Activated naive CD8-positive, alpha-beta T cell treated with anti-CD3 and anti-CD28 coated beads, Interleukin-2, amount 10 ng/mL, durations not matched to agents 7 days and 5 days (primary cell): ENCODE measurements at places on chromosomes 16 and 17.

DNA sequence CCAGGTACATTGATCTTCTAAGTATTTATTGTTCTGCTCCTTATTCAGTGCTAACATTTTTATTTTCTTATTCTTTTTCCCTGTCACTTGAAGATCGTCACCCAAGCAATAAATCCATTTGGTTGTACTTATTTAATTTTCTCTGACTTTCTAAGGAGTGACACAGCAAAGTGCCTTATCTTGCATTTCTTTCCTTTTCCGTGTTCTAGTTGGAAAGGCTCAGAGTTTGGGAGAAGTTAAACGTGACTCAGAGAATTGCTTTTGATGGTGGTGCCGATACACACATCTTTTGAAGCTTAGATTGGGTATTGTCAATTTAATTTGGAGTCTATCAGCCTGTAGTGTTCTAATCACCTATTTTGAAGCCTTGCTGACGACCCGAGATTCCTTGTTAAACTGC lies 72.0 kb downstream of the PITPNC1 start:
- no peak for DNase-seq

GRCh38 chr17:15238057-15238456 lies 27.1 kb downstream of the PMP22 start:
- DNase-seq = no peak

- peak; percentile 67 for DNase-seq
Measured at GRCh38 chr16:73058221-73058615, 10.3 kb upstream of the ZFHX3 start.

DNA sequence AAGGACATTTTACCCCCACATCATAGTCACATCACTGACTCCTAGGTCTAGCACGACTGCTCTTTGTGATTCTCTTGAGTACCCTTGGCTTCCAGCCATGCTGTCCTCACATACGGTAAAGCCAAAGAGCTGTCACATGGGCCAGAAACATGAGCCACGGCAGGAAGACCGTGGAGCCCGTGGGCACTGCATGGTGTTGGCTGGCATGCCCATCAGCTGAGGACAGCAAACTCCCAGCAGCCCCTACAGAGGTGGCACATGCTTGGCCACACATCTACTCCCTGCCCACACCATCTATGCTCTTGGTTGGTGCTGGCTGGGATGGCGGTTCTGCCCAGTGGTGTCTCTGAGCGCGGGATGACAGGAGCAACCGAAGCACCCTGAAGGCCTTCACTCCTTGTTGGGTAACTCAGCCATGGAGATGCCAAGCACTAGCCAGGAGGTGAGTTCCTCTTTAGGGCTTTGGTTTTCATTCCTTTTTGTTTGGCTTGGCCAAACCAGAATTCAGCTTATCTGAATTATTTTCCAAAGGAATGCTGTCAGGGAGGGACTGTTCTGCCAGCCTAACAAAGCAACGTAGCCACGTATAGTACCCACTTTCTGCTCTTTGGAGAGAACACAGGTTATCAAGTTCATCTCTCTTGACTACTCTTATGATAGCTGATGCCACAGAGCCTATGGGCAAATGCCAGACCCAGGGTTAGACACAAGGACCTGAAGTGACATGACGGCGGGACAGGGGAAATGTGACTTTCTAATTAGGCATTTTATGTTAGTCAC lies 10.0 kb downstream of the TNFAIP1 start:
- no peak for DNase-seq

DNA sequence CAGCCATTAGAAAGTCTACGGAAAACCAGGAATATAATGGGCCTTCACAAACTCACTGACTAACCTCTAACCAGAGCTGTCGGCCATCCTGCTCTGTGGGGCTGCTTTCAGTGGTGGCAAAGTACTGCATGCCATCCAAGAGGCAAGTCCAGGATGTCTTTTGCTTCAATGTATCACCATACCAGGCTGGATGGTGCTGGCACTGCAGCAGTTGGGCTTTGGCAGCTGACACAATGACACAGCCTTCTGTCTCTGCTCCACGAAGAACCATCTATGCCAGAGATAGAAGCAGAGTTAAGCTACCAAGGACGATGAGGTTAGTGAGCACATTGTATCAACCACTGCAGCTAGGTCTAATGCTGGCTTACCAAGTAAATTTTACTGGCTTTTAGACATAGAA lies 9.7 kb upstream of the RSKR start:
- no peak for DNase-seq

DNA sequence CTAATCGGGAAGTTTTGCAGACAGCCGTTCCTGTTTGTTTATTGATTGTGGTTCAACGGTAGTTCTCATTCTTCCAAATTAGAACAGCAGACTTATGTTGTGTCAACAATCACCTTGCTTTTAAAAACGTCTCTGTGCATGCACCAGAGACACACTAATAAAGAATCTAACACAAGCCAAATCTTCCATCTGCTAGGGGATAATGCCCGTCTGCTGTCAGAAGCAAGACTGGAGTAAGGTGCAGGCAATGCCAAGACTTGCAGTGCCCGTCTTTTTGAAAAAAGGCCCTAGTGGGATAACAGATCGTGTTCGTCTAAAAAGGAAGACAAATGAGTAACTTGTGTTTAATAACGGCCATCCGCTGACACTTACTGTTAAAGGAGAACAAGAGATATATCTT lies 158.4 kb downstream of the KCNJ2 start:
- DNase-seq = no peak

DNA sequence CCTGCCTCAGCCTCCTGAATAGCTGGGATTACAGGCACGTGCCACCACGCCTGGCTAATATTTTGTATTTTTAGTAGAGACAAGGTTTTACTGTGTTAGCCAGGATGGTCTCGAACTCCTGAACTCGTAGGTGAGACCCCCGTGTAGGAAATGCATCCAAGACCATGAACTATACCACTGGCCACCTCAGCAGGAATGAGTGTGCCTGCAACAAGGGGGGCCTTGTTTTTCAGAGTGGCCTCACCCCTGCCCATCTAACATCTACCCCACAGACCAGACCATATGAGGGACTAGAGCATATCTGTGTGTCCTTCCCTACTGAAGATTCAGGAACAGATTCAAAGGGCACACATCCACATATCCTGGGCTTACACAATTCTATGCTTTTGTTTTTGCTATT lies 44.9 kb downstream of the SHISA6 start:
- no peak for DNase-seq

DNA sequence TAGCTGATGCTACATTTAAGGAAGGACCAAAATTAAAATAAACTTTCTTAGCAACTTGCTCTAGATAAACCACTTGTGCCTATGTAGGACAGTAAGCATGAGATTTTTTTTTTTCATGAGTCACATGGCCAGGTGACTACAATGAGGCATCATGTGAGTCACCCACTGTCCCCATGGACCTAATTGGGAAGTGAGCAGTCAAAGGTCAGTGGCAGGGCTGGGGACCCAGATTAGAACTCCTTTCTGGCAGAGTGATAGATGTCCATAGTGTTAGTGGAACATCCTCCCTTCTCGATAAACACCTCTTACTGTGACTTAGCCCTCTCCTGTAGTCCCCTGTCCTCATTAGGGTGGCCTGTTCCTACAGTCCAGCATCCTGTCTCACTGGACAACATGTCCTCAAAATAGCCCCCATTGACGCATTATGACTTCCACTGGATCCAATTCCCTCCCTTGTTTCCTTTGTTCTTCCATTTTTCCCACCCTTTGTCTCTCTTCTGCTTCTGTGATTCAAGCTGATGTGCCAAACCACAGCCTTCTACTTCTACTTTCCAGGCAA lies 12.4 kb downstream of the ITGB3 start:
- DNase-seq = no peak

- no peak for DNase-seq
Measured at GRCh38 chr17:32349503-32349853, 479 bp upstream of the ZNF207 start.

- DNase-seq = no peak
Measured at GRCh38 chr17:13759518-13760335, 158.0 kb upstream of the HS3ST3A1 start.

DNA sequence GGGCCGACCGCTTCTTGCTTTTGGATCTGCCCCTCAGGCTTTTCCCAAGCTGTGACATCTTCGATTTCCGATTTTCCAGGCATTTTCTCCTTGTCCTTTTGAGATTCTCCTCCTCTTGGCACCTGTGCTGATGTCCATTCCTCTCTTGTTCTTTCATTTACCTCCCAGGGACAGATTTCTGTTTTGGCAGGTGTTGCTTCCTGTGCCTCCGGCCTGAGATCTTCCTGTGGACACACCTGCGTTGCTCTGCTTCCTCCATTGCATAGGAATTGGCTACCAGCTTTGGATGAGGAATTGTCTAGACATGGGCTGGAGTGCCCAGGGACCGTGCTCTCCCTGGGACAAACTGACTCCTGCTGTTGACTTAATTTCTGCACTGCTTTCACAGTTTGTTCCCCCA lies 15.1 kb downstream of the GPR179 start:
- DNase-seq = no peak

DNA sequence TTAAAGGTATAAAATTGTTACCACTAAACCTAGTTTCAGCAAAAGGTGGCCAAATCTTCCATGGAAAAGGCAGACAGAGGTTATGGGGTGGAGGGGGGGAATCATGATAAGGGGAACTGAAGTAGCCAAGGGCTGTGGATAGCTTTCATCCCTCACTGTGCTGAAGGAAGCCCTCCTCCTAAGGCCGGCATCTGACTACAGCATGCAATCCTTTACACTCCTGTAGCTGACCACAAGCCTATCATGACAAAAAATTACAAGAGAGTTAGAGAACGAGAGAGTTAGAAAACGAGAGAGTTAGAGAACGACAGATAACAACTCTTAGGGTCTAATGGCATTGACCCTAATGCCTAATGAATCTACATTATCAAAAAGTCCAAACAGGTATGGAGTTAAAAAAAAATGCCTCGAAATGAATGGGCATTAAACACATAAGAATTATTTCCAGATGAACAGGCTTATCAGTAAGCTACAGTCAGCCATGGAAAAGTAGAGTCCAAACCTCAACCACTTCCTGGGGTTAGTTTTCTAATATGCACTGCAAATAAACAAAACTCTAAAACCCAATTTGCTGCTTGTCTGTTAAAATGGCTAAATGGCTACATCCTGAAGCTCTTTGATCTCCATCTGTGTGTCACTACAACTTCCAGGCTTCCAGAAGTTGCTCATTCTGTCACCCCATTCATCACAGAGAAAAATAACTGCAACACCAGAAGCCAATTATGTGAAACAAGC lies 29.7 kb downstream of the DUSP14 start:
- DNase-seq = no peak

DNA sequence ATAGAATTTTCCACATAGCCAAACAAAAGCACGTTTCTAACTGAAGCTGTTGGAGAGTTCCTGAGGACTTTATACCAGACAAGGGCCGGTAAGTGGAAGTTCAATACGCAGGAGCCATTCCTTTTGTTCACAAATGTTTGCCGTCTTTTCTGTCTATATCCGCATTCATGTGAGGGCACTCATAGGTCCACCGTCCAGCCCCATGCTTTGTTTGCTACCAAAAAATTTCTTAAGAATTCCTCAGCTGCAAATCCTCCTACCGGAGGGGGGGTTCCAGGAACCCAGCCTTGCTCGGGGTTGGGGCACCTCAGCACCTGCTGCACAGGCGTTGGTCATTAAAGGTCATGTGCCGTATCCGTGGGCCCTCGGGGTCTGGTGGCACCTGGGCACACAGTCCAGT lies 276.8 kb downstream of the SEC14L1 start:
- no peak for DNase-seq

- DNase-seq = no peak
Measured at GRCh38 chr17:29880031-29880430, 50.0 kb downstream of the SSH2 start.

- no peak for DNase-seq
Measured at GRCh38 chr16:14389359-14389758, 240.7 kb downstream of the PARN start.

GRCh38 chr17:40100419-40100668 lies at the start of gene NR1D1:
TSS of gene NR1D1 (minus strand) at chr17:40100589. CDS start at chr17:40100094, 495 bp downstream.
- DNase-seq = no peak

DNA sequence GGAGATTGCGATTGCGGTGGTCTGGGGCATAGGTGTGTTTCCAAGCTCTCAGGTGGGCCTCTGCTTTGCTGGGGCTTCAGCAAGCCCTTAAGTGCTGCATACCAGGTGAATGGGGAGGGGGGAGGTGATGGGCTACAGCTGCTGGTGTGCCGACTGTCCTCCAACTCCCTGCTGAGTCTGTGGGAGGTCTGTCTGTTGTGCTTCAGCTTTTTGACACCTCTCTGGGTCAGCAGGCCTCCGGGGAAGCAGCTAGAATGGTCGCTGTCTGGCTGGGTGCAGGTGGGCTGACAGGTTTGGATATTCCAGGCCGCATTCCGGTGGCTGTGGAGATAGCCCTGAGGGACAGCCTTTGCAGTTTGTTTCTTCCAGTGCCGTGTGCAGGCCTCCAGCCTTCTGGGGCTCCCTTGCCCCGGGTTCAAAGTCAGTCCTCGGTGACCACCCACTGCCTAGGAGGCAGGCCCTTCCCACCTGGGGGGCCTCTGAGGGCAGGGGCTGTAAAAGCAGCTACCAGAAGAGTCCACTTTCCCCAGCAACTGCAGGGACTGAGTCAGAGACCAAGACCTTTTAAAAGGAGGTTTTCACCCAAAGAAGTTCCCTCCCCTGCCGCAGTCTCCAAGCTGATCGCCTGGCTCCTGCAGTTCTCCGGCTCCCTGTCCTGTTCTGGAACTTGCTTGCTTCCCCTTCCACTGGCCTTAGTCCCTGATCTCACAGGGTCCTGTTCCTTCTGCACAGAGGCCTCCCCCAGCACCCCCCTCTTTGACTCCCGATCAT lies 2.0 kb upstream of the TTYH2 start:
- DNase-seq = no peak

DNA sequence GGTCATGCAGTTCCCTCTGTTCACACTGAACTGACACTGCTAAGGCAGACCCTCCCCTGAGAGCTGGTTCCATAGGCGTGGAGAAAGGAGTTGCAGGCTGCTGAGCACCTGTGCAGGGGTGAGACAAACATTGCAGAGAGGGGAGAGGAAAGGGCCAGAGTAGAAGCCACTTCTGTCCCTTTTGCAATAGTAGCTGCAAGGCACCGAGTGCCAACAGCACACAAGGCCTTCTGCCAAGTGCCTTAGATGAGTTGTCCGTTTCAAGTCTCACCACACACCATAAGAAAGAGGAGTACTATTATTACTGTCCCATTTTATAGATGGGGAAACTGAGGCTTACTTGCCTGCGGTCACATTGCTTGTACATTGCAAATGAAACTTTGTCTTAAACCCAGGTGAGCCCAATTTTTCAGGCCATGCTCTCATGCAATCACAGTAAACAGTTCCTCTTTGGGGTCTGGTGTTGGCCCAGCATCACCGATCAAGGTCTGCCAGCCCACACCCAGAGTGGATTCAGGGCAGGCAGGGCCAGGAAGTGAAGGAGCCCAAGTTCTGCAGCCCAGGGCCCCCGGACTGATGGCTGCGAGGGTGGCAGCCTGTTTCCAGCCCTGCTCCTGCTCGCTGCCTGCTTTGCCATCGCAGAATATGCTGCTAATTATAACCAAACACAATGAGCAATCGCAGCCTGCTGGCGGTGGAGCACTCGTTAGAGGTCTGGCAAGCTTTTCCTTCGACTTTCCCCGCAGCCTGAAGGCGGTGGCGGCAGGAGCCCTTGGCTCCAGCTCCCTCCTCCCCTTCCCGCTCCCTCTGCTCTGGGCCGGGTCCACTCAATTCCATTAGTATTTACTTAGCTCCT lies 36.8 kb upstream of the DYNLL2 start:
- DNase-seq = no peak
